ENCODE measurements at places on chromosomes 7 and 10.

- no peak for DNase-seq
Observed at GRCh38 chr7:100865938-100866728, 1.1 kb upstream of the TRIP6 start.

- DNase-seq = no peak
Observed at GRCh38 chr10:2791774-2792443, 275.4 kb upstream of the PFKP start.

DNA sequence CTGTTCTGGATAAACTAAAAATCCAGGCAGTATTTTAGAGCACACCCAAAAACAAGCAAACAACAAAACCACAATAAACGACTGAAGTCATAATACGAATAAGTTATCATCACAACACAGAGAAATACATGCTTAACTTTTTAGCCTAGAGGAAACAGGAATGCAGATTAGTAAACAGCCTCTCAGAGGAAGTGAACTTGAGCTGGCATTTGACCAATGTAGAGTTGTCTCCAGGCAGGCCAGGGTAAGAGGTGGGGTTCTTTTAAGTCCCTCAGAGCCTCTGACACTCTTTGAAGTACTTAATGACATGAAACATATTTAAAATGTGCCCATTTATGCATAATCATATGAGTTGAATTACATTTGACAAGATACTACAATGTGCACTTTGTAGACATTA is 43.3 kb upstream of the PLXDC2 start:
- no peak for DNase-seq

DNA sequence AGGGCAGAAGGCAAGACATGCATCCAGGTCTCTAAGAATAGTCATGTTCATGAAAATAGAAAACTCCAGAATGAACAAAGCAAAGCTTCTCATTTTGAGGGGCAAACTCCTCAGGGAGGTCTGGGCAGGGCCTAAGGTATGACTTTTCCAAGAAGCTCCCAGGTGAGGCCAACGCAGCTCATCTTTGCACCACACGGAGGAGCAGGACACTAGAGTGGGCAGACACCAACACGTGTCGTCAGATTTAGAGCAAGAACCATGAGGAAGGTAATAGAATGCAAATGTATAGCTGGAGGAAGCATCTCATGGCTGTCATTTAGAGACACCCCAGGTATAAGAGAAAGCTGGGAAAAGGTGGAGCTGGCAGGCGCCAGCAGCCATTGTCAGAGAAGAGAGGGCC is 95.7 kb downstream of the WDFY4 start:
- DNase-seq = no peak

DNA sequence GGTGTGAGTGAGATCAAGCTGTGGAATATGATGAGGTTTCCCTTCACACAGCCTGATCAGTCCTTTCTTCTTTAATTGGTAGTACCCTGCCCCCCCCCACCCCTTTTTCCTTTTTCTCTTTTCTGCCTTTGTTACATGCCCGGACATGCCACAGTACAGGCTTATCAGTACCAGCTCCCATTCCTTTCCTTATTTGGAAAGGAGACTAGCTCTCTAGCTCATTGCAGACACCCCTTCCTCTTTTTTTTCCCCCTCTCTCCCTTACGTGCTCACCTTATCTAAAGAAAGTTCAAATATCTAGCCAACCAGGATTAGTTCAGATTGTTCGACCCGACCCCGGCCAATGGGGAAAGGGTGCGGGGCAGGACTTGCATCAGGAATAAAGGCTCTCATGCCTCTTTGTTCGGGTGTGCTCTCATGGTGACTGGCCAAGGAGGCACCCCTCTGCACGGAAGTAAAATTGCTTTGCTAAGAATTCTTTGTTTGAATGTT is 230.4 kb downstream of the ACTR3B start:
- no peak for DNase-seq
